ENCODE measurements at places on chromosomes 2 and 18.

- peak; percentile 97 for DNase-seq
These were observed 85.7 kb downstream of the COPS8 start for GRCh38 chr2:237171396-237171795.

- DNase-seq, result no peak
These were observed 3.5 kb upstream of the CHRNG start for GRCh38 chr2:232535761-232536530.

- DNase-seq, result no peak
These were observed 126.8 kb downstream of the ZNF521 start for GRCh38 chr18:25225151-25225550.

GRCh38 chr2:76642129-76642528, 880.0 kb downstream of the LRRTM4 start:
- DNase-seq, result no peak

- no peak for DNase-seq
These were observed 32.6 kb upstream of the INSIG2 start for GRCh38 chr2:118055512-118056164.

- no peak for DNase-seq
These were observed 62.2 kb downstream of the COL6A3 start for GRCh38 chr2:237351796-237352195.

DNA sequence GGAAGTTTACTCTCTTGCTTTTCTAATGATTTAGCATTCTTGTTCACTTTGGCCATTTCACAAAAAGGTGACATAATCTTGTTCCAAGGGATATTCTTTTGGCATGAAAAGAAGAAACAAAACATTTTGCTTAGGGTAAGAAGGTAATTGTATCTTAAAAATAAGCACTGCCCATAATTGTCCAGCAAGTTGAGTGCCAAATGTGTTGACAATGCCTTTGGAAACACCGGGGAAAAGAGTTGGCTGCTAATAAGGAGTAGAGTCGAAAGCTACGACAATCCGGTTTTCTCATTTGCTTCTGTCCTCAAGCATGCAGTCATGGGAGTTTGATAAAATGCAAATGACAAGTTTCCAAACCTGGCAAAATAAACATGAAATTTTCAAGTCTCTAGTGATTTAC, 27.3 kb downstream of the ITGAV start:
- no peak for DNase-seq

- DNase-seq, result no peak
These were observed 67.3 kb upstream of the ST6GAL2 start for GRCh38 chr2:106953236-106953635.

DNA sequence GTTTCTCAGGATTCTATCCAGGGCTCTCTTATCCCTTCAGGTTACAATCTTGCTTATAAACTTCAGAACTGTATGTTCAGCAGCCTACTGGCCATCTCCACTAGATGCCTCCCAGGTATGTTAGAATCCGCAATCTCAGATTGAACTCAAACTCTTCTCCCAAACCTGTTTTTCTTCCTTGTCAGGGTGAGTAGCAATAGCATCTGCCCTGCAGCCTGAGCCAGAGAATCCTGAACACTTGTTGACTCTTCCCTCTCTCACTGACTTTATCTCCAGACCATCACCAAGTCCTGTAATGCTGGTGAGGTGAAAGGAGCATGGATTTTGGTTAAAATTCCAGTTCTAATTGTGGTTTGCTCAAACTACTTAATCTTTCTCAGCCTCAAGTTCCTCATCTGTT, 82.6 kb upstream of the ALPP start:
- DNase-seq, result no peak

- DNase-seq, result peak; percentile 69
These were observed 35.5 kb downstream of the STAT1 start for GRCh38 chr2:190978389-190979053.

GRCh38 chr2:210177769-210178168, 6.6 kb upstream of the KANSL1L start:
- no peak for DNase-seq

- no peak for DNase-seq
These were observed 35.7 kb downstream of the KANSL3 start for GRCh38 chr2:96602330-96602823.

GRCh38 chr18:32018331-32019250, at the start of gene RNF125:
Gene RNF125, plus strand, starts transcription at chr18:32018825. Its CDS starts 39 bp downstream, at chr18:32018864.
- peak; percentile 79 for DNase-seq

DNA sequence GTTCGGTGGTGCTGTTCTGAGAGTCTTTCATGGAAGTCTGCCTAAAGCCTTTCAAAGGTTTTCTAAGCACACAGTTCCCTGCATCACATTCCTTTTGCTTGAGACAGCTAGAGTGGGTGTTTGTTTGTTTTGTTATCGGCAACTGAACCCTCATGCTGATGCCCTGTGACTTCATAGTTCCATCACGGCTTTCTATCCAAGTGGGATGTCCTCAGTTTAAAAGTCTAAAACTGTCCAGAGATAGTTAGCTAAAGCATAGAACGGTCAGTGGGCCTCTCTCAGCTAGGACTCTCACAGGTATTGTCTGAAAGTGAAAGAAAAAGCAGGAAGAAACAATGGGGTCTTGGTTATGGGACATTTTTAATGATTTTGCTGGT, 337.3 kb downstream of the OSR1 start:
- DNase-seq, result peak; percentile 87

DNA sequence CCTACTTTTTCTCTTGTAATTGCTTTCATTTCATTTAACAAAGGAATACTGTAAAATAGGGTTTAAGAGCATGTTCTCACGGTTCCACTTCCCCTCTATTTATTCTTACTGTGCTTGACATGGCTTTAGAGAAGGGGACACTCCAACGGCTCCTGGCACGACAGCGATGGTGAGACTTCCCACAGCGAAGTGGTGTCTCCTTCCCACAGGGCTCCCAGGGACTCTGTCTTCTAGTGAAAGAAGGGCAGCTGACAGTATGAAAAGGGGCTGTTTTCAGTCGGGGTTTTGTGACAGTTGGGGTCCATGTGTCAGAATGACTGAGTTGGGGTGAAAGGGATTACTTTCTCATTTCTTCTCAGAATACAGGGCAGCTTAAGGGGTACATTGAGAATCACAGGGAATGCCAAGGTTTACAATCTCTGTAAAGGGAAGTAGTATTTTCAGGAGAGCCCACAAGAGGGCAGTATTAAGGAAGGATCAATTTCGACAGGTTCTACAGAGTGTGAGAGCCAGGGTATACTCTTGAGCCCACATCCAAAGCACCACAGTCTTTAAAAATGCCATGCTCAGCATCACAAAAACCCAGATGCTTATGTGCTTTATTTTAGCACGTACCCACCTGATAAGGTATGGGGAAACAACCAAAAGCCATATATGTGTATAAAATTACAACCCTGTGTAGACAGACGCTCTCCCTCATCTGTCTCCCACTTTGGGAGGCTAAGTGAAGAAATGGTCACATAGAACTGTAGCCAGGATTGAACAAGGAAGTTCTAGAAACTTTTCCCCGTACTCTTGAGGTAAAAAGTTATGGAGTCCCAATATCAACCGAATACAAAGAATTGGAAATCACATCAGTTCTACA, 31.3 kb upstream of the RAPGEF4 start:
- DNase-seq, result peak; percentile 61

DNA sequence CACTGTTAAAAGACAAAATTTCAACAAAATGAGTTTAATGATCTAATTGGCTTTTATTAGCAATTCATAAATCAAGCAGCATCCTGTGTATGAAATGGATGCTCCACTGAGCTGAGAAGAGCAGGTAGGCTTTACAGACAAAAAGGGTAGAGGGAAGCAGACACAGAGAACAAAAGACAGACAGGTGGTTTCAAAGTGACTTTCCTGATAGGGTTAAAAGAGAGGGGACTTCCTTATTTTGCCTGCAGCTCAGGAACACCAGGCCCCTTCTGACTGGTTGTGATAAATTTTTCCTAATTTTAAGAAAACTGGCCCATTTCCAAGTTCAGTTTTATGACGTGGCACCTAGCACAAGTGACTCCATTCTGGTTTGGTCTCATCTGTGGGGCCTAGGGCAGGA, 11.9 kb downstream of the TEX51 start:
- no peak for DNase-seq
